SIG-M5 (cell line): ENCODE measurements at places on chromosomes 3 and 15.
A peak's percentile ranks its signal among the peaks of the same experiment; 100 is the strongest.

GRCh38 chr3:43034911-43035310 lies 55.8 kb downstream of the GASK1A start:
- no peak for DNase-seq

- no peak for DNase-seq
These were observed 101.4 kb upstream of the TRIM42 start for GRCh38 chr3:140576449-140576848.

DNA sequence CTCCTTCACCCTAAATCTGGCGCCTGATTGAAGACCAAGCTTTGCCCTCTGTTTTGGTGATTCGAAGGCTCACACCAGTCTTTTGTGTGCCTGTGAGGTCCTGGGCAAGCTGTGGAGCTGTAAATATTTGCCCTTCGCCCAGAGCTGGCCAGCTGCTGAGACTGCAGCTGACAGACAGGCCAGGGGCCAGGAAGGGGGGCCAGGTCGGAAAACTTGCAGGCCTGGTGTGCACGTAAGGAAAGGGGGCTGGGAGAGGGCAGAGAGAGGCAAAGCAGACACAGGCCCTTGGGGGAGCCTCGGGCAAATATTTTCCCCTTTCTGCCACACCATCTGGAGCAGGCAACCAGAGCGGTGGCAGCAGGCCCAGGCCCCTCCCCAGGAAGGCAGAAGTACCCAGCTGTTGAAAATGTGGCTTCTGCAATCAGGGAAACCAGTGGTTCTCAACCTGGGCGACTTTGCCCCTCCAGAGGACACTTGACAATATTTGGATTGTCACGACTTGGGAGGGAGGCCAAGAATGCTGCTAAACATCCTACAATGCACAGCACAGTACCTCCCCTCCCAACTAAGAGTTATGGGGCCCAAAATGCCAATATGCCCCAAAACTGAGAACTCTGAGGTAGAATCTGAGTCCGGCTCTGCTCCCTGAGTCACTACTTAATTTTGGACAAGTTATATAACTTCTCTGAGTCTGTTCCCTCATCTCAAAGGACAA lies 2.5 kb downstream of the PDZRN3 start:
- no peak for DNase-seq

DNA sequence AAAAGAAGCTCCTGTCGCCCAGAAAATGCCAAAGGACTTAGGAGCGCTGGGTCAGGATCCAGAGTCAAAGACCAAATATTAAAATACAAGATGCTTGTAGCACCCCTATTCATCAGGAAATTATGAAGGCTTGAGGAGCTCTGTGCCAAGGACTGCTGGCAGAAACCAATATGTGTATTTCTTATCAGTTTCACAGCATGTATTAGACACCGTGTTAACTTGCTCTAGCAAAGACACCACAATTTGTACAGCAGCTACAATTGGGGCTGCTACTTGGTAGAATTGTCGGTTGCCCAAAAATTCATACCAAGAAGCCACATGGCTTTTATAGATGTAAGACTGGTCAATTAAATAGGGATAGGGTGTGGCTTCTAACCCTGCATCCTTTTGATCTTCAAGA lies 128.8 kb downstream of the CD47 start:
- no peak for DNase-seq

DNA sequence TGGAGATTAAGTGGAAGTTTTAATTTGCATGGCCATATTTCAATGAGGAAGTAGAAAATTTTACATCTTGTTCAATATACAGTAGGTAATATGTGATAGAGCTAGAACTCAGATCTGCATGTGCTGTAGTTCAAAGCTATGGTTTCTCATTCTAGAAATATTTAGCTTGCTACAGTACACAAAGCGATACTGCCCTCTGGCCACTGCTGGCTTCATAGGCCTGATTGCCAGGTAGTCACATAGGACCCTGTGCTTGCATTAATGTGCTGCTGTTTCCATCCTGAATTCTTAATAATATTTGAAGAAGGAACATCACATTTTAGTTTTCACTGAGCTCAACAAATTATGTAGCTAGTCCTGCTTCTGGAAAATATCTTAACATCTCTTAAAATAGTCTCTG lies 87.0 kb downstream of the PLSCR2 start:
- no peak for DNase-seq

DNA sequence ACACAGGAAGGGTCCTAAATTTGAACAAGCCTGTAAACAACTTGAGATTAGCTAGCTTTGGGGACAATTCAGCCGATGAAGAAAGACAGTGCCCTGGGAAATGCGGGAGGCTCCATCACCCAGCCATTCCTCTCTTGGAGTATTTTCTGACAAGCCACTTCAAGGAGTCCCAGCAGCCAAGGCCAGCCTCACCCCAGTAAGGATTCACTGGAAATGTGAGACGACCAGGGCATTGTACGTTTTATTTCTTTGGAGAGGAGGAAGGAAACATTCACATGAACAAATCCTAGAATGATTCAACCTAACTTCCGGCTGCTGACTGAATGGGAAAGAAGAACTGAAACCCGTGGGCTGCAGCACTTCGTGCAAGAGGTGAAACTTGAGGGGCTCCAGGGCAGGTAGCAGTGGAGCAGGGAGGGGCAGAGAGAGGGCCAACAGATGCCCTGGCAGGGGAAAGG lies 116.4 kb upstream of the ARHGEF3 start:
- peak; percentile 51 for DNase-seq
